ENCODE measurements at places on chromosomes 2 and 18. TPM values are rescaled to one million over a fixed set of nuclear protein-coding genes. Genes with fewer than 3 reads are reported as not detected.

ATP6V1C2 gene
- total RNA-seq = not detected

SNRPD1 gene
- 97.3 TPM for total RNA-seq

EDAR gene
- total RNA-seq = not detected

WIPF1 gene
- total RNA-seq = 44.2 TPM

CD207 gene
- not detected for total RNA-seq

DTNA gene
- total RNA-seq = 15.3 TPM

POTEI gene
- 0.16 TPM for total RNA-seq

SLC16A14 gene
- 0.22 TPM for total RNA-seq

HOXD12 gene
- total RNA-seq = not detected

TNS1 gene
- 35.6 TPM for total RNA-seq

VWA3B gene
- not detected for total RNA-seq

XIRP2 gene
- 0.66 TPM for total RNA-seq

Measured in endothelial cell of umbilical vein (primary cell).